Amniotic epithelial cell (primary cell): ENCODE measurements at places on chromosomes 16 and 17.

GRCh38 chr17:77968788-77969187 lies 10.3 kb downstream of the TNRC6C start:
- no peak for DNase-seq

- DNase-seq, result no peak
Measured at GRCh38 chr17:8503368-8503767, 67.7 kb downstream of the NDEL1 start.

GRCh38 chr16:9622268-9622667 lies 530.8 kb downstream of the HAPSTR1 start:
- DNase-seq, result no peak

DNA sequence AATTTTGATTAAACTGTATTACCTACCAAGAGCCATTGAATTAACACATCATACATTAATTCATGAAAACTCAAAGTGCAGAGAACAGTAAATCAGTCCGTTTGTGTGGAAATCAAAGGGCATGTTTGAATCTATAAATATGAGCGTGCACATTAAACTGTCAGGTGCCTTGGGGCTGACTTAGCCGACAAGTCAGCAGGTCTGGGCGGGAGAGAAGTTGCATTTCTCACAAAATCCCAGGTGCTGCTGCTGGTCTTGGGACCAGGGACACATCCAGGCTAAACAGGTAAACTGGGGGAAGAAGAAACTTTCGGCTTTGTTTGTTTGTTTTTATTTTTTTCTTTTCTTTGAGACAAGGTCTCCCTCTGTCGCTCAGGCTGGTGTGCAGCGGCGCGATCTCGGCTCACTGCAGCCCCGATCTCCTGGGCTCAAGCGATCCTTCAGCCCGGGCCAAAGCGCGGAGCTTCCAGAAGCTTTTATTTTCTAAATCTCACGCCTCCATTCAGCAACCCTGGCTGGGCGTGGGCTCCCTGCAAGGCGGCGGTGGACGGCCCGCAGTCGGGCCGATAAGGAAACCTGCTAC lies 213.9 kb downstream of the MRTFB start:
- peak; percentile 54 for DNase-seq

DNA sequence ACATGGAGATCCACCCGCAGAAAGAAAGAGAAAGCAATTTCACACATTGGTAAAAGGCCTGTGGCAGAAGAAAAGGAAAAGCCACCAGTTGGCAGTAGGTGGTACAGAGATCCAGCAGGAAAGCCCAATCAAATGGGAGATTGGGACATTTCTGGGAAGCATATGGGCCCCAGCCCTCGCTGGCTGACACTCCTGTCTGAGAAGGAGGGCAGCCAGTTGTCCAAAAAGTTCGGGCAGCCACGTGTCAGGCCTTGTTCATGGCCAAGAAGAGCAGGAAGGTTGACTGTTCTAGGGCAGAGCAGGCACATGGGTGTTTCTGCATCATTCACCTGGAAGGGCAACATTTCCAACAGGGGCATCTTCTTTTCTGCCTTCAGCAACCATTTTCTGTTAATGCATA lies 45.0 kb upstream of the MMP2 start:
- DNase-seq, result no peak

DNA sequence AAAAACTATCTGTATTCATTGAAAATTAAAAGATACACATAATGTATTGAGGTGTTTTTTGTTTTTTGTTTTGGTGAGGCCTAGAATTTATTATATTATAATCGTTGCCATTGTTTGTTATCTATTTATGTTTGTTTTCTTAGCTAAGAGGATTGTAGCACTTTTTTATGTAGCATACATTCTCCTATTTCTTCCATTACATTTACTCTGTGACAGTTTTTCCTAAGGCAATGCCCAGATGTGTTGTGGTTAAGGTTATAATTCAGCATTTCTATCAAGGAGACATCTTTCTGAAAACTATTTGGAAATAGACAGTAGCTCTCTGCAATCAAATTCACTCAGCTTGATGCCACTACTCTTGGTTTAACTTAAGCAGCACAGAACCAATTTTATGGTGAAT lies 161.6 kb downstream of the PPM1E start:
- DNase-seq, result no peak

DNA sequence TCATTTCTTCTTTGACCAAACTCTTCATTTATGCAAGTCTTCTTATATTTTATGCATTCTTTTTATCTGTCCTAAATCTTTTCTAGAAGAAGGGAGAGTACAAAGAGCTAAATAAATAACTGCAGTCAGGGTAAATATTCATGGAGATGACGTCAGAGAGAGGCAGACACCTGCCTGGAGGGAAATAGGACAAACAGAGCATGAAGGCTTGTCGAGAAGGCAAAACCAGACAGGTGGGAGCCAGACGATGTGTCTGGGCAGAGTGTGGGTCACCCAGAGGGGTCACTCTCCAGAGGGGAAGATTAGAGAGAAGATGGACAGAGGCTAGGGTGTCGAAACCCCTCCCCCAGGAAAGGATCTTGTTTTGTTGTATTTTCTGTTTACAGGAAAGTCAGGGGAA lies 78.3 kb upstream of the RPL38 start:
- DNase-seq, result no peak

- DNase-seq, result no peak
Measured at GRCh38 chr17:74297941-74298340, 23.9 kb downstream of the DNAI2 start.

DNA sequence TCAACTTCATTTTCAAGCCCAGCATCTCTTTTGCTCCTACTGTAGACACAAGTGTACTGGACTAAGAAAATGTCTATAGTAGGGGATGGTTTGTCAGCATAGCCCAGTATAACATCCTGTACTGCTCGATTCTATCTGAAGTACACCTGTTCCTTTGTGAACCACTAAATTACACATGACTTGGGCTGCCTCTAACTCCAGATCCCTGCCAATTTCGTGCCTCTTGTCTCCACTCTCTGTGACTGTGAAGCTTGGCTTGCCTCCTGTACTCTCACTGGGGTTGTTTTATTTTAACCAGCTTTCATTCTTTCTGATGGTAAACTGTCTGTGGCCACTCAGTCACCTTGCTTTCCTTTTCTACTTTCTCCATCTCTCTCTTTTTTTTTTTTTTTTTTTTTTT lies 24.5 kb downstream of the GFOD2 start:
- no peak for DNase-seq

DNA sequence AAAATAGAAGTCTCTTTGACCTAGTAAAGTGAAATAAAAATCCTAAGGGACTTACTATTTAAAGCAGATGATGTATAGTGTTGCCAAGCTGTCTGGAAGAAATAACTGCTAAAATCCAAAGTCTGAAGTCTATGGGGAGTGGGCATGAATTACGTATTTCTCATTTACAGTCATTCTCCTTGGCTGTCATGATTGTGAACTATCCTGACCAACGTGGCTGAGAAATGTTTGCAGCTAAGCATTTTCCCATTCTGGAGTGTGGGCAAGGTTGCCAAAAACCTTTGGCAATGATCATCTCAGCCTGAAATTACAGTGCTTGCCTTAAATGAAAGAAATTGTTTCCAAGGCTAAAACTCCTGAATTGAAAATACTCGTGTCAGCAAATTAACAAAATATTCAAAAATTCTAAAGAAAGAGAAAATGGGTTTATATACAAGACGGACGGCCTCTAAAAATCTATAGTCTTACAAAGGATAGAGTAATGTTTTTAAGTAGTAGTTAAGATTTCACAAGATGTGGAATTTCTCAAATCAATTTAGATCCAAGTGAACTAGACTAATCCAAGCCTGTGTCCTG lies 77.0 kb downstream of the CACNG1 start:
- no peak for DNase-seq

DNA sequence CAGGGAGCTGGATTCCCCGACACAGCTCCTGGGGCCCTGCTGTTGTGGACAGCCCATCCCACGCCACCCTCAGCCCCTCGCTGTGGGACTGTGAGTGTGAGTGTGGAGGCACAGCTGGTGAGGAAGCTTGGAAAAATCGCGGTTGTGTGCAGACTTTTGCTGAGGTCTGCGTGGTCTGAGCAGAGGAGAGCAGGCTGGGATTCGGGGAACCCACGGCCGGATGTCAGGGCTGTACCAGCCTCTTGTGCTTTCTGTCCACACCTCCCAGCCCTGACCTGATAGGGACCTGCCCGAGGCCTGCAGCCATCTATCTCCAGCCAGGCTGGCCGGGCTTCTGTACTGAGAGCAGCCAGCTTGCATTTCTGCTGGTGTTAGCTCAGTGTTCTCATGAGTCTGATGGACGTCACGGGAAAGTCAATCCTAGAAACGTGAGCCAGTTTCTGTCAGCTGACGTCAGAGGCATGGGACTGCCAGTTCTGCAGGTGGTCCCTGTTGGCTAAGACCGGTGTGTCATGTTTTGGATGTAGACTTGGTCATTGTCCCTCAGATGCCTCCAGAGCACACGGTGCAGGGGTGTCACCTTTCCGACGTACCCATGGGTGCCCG lies 72.8 kb upstream of the ZNF750 start:
- DNase-seq, result no peak

GRCh38 chr17:5826384-5826783 lies 242.1 kb upstream of the NLRP1 start:
- peak; percentile 53 for DNase-seq

DNA sequence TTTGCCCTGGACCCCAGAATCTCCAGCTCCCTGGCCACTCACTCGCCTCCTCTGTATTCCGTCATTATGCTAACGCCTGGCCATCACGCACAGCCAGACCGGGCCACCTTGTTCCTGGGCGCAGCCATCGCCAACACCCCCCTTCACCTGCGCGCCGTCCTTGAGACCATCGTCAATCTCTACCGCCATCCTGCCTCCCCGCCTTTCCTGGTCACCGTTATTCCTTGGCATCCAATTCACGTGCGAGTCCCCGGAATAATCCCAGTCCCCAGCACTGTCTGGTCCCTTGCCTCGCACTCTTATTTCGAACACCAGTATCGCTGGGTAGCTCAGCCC lies 541 bp downstream of the VKORC1 start:
- no peak for DNase-seq
